Activated effector memory CD4-positive, alpha-beta T cell treated with Interleukin-2 at 50 U/mL for 16 hours (primary cell): ENCODE measurements at places on chromosomes 6 and 20.

GRCh38 chr6:153231048-153231646 is 100.1 kb upstream of the RGS17 start:
- DNase-seq = no peak

GRCh38 chr20:58628491-58629214 is 22.4 kb upstream of the STX16 start:
- DNase-seq = no peak

- no peak for DNase-seq
These were observed 13.3 kb downstream of the GRM4 start for GRCh38 chr6:34132486-34133185.

DNA sequence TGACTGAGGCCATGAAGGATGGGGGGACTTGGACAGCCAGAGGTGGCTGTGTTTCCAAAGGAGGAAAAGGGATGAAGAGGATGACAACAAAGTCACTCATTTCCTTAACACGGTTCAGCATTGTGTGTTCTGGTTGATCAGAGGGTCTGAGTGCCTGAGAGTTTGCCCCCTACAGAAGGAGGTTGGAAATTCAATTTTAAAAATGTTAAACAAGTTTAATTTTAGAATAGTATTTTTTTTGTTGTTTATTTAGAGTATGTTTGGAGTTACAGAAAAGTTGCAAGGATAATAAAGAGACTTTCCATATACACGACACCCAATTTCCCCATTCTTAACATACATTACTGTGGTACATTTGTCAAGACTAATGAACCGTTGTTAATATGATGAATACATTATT is 10.3 kb upstream of the VAPB start:
- DNase-seq = no peak

GRCh38 chr6:151112130-151112529 is 127.6 kb upstream of the AKAP12 start:
- no peak for DNase-seq

DNA sequence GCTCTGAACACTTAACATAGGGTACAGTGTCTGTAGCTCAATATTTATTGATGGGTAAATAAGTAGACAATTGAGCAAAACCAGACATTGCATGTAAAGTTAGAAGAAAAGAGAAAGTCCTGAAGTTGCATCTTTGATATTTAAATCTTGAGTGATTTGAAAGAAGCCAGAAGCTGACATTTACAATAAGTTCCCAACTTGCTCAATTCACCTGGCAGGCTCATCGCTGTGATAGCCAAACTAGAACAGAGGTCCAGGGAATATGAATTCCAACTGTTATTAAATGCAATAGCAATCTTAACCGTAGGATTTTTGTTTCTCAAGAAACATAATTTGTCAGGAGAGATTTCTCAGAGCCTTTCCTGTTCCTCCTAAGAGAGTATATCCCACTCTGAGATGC is 65.9 kb upstream of the EDN1 start:
- DNase-seq = no peak

DNA sequence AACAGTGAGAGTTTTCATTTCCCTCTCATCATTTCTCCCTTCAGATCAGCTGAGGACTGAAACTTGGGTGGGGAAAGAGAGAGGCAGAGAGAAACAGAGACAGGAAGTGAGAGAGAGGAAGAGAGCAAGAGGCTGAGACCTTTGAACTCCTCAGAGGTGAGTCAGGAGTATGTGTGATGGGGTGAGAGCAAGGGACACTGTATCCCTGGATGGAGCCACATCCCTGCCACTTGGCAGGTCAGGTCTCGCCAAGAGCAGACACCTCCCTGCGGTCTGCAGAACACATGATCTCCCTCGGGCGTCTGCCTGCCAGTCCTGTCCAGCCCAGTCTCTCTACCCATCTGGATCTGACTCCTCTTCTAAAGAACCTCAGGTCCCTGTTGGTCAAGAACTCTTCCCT is 62.7 kb upstream of the SYNDIG1 start:
- DNase-seq = no peak

GRCh38 chr20:45649312-45649863 is 18.3 kb upstream of the WFDC9 start:
- no peak for DNase-seq

DNA sequence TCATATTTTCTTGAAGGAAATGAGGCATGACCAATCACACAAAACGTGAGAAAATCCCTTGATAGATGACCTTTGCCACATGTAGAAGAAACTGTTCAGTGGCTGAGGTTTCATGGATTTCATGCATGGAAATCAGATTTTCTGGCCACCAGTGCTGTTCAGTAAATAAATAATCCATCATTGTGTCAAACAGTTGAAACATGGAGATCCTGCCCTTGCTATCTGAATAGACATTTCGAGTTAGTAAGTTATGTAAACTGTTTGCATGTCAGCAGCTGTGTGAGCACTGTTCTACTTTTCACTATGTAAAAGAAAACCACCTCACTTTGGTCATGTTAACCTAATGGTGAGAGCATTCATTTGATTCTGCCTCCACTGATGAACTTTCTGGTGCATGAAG is 793.9 kb upstream of the EPHA7 start:
- no peak for DNase-seq

- DNase-seq = no peak
These were observed 1.6 kb downstream of the HLA-DQB1 start for GRCh38 chr6:32664827-32665362.

DNA sequence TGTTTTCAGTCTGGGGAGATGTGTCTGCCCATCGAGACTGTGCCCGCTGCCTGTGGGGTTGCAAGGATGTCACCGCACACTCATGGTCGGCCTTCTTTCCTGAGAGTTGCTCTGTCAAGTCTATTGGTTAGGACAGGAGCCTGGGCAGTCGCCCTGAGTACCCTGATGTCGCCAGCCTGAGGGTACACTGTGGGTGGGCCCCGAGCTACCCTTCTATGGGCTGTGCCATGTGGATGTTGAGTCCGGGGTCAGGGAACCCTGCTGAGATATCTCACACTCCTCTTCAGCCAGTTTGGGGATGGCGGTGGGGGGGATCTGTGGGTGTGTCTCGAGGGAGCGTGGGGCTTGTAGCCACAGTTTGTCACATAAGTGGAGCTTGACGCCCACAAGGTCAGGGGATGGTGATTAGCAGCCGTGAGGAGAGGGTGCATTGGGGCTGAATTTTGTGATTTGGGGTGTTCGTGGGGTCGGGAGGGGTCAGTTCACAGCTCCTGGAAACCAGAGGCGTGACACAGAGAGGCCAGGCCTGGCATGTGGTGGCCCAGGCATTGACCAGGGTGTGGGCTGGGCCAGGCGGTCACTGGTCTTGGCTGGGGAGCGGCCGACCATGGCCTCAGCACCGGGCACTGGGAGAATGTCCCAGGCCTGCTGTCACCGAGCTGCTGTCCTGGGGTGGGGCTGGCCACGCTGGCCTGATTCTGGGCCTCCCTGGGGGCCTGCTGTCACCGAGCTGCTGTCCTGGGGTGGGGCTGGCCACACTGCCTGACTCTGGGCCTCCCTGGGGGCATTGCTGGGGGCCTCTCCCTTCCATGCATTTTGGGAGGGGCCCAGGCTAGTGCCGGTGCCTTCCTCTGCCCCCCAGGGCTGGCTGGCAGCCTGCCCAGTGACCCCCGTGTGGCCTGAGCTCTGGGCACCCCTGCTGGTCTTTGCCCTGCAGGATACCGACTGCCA is 1.6 kb upstream of the NPBWR2 start:
- DNase-seq = no peak

- DNase-seq = no peak
These were observed 4.8 kb downstream of the EPB41L2 start for GRCh38 chr6:131058236-131058635.

- no peak for DNase-seq
These were observed 278.1 kb upstream of the SASH1 start for GRCh38 chr6:148064406-148065134.

DNA sequence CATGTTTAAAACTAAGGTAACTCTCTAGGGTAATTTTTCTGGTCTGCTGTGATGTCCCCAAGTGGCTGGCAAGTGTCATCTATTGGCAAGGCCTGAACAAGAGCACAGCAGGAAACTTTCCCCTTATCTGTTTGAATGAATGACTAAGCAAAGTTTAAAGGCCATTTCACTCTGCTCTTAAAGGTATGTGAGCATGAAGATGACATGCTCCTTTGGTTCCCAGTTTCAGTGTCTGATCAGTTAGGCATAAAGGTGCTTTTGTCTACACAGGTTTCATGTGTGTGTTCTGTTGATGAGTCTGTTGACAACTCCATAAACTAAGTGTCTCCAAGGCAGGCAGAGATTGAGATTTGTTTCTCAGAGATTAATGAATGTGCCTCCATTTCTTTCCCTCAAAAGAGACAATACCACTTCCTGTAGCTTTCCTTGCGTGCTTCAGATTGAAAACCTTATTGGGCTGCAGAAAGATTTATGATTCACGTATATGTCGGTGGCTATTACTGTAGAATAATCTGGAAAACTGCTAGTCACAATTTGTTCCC is 83.9 kb downstream of the MAP3K7 start:
- no peak for DNase-seq

DNA sequence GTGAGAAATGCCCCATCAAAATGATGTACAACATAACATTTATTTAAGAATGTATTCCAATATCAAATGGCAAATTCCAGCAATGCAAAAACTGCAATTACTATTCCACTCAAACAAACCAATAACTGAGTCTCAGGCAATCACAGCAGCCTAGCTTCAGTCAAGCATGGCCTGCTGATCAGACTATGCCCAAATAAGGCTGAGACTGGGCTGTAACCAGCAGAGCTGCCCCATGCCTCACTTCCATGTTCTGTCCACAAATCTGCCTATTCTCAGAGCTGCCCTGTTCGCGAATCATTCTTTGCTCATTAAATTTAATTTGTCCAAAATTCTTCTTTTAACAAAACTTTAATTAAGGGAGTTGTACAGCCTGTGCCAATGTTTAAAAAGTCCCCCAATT is 155.4 kb downstream of the FNDC1 start:
- DNase-seq = no peak

GRCh38 chr6:41430875-41431274 is 95.5 kb downstream of the NCR2 start:
- no peak for DNase-seq

- DNase-seq = no peak
These were observed 63.3 kb upstream of the BLCAP start for GRCh38 chr20:37590938-37591490.

GRCh38 chr6:77986380-77987034 is 333.7 kb downstream of the MEI4 start:
- no peak for DNase-seq

DNA sequence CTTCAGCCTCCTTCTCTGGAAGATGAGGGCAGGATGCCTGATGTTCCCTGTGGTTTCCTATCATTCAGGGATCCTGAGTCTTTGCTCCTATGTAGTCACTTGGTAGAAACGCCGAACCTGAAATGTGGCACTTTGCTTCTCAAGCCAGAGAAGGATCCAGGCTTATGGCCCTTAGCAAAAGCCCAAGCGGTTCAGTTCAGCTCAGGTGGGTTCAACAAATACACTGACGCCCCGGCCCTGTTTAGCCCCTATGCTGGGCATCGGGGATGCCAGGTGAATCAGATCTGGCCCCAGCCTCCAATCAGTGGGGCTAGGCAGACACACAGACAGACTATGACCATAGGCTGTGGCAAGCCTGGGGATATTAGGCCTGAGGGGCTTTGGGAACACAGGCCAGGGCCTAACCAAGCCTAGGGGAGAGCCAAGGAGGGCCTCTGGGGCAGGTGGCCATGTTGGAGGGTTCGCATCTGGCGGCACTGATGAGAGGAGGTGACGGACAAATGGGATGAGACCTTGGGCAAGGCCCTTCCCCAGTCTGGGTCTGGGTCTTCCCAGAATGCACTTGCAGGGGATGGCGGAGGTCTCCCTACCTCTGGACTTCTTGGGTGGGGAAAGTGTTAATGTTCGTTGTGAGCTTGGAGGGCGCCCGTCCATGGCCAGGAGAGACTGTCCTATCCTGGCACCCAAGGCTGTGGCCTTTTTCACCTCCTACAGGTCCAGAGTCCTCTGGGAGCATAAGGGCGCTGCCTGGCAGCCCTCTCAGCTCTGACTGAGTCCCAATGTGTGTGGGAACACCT is 17.6 kb upstream of the SRC start:
- DNase-seq = no peak

DNA sequence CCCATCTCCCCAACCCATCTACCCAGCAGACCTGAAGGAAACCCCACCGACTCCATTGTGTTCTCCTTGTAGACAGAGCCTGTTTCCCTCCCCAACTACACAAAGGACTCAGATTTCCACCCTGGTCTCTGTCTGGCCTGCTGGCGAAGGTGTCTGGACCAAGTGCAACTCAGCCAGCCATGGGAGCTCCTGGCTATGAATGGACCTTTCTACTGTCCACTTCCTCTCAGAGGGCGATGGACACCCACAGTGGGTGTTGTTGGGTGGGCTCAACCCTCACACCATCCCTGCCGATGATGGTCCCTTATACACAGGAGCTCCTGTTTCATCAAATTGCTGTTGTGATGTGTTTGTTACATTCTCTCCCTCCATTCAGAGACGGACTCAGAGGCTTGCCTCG is 112.5 kb upstream of the PHACTR3 start:
- no peak for DNase-seq

- DNase-seq = no peak
These were observed 3.7 kb upstream of the MYLK4 start for GRCh38 chr6:2754393-2754792.

- DNase-seq = no peak
These were observed at the start of gene ZSCAN9 for GRCh38 chr6:28225056-28225834. TSS of gene ZSCAN9 (plus strand) at chr6:28225275. CDS start at chr6:28227085, 1,810 bp downstream.

GRCh38 chr20:1108437-1108920 is 9.9 kb upstream of the PSMF1 start:
- peak; percentile 20 for DNase-seq

DNA sequence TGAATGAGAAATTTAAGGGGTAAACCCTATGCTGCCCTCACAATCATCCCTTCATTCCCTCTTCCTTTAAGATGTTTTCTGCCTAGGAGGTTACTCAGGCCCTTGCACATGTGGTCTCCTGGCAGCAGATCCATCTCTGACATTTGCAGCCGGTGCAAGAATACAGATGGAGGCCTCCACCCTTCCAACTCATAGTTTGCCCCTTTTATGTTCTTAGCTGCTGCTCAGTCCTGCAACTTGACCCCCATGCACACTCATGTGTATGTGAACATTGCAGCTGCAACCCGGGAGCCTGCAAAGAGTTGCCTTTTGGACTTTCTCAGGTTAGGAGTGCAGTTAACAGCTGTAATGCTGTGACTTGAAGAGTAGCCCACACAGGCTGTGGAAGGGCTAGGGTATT is 131.9 kb upstream of the SGK1 start:
- no peak for DNase-seq
